ENCODE measurements at places on chromosomes 4 and X. TPM values are rescaled to one million over a fixed set of nuclear protein-coding genes. Genes with fewer than 3 reads are reported as not detected.

DNA sequence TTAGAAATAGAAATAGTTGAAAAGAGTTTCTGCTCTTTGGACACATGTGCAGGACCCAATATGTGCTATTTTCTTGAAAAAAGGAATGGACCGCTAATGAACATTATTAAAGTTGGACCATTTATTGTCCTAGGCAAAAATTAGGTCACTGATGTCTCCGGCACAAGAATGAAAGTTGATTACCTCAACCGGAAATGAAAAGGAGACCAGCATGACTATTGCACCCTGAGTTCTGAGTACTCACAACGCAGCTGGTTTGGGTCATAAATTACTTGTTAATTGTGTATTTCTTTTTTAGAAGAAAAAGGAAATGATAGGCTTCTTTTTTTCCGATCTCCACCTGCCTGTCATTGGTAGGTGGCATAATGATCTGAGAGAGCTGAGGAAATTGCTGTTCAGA lies 232.7 kb downstream of the ARHGAP24 start:
- no peak for DNase-seq
- H3K4me1 ChIP-seq: peaks cover 7% of the 10 kb centered on the region
- no peaks in the 10 kb centered on the region for H3K36me3 ChIP-seq
- no peaks in the 10 kb centered on the region for H3K27me3 ChIP-seq

GRCh38 chrX:38484607-38485498 lies 76.5 kb upstream of the TSPAN7 start:
- no peak overlapping the region for H3K4me3 ChIP-seq
- H3K36me3 ChIP-seq: no peaks in the 10 kb centered on the region
- no peak overlapping the region for H3K27ac ChIP-seq

DNA sequence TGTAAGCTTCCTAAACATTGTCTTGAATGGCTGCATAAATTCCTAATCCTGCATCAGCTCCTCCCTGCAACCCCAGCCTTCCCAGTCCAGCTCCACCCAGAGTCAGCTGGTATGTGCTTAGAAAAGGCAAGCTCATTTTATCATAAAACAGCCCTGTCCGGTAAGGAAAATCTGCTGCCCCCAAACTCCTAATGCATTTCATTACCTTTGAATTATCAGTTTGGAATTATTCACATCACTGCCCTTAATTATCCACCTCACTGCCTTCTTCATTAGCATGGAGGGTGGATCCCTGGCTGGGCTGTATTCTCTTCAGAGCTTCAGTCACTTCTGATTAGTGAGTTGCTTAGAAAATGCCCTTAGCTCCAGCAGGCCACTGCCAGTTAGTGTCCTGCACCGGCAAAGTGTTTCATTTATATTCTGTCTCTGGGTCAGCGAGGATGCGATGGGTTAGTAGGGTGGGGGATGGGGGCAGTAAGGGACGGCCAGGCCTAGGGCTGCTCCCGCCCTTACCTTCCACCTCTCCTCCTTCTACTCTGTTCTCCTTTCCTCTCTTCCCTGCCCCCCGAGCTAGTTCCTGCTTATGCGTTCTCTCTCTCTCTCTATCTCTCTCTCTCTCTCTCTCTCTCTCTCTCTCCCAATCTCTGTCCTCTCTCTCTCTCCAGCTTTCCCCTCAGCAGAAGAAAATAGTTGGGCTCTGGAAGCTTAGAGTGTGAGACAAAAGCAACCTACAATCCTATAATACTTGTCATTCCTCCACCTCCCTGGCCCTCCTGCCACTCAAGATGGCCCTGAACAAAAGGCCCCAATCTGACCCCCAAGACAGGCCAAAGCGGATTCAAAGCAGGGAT lies 174.8 kb upstream of the KLF3 start:
- DNase-seq: no peak
- no peaks in the 10 kb centered on the region for H3K27me3 ChIP-seq
- peak overlapping the region; percentile 82 for H3K27ac ChIP-seq
- peaks cover 25% of the 10 kb centered on the region for H3K4me1 ChIP-seq
- H3K36me3 ChIP-seq: no peaks in the 10 kb centered on the region
- H3K4me3 ChIP-seq: no peak overlapping the region

DNA sequence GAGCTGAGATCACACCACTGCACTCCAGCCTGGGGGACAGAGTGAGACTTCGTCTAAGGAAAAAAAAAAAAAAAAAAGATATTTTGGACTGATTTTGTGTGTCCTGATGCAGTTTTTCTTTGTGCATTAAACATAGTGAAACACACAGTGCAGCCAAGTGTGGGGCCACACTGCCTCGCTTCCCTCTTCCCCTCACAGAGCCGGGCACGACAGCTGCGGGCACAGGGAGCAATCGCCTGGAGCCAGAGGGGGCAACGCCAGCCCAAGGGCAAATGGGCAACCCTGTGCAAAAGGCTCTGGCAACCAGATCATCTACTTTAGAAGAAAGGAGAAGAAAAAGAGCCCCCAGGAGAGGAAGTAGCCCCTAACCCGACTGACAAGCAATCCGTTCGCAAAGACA lies 13.5 kb upstream of the CCNQ start:
- peaks cover 7% of the 10 kb centered on the region for H3K4me1 ChIP-seq
- H3K27ac ChIP-seq: no peak overlapping the region
- DNase-seq: peak; percentile 69
- no peaks in the 10 kb centered on the region for H3K36me3 ChIP-seq

DNA sequence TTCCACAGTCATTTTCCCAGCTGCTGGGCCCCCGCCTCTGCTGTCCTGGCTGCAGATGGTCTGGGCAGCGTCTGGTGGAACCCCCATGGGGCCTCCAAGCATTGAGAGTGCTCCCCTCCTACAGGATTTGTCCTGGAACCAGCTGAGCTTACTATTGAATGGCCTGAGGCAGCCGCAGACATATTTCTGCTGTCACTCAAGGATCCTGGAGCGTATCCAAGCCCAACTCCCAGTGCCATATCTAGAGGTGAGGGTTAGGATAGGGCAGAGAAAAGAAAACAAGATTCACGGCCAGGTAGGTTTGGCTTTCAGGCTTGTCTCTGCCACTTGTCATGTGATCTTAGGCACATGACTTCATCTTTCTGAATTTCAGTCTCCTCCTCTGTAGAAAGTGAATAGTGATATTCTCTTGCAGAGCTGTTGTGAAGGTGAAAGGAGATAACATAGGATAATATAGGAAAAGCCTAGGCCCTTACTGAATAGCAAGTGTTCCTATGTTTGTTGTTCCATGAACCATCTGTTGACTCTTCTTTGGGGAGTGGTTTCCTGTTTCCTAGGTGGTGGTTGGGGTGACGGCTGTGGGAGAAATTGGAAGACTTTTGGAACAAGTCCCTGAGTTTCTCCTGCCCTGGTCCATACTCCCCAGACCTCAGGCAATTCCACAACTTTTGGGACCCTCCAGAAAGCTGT lies 52.3 kb downstream of the SEPSECS start:
- peaks cover 26% of the 10 kb centered on the region for H3K4me1 ChIP-seq
- H3K27me3 ChIP-seq: no peaks in the 10 kb centered on the region
- H3K4me3 ChIP-seq: no peak overlapping the region
- DNase-seq: no peak
- H3K36me3 ChIP-seq: no peaks in the 10 kb centered on the region

Gene BMPR1B
- 7.8 TPM for total RNA-seq

Gene HTN3
- total RNA-seq: not detected
